ENCODE measurements at places on chromosomes 3 and 15. TPM values are rescaled to one million over a fixed set of nuclear protein-coding genes. Genes with fewer than 3 reads are reported as not detected.
A peak's percentile ranks its signal among the peaks of the same experiment; 100 is the strongest.

GRCh38 chr3:128319741-128320141 is 146.9 kb downstream of the DNAJB8 start:
- DNase-seq, result no peak

DNA sequence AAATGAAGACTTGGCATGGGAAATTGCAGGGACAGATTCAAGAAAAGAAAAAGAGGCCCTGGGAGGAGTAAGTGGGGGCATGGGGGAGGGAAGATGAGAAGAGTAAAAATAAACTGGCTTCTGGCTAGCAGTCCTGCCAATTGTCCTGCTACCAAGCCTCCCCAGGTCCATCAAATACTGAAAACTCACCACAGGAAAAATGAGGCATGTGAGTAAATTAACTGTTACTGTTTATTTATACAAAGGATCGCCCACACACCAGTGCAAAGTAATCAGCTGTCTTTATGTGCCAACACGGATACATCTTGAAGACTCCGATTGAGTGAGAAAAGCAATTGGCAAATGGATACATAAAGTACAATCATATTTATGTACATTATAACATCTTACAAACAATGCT is 10.7 kb upstream of the KLHL25 start:
- DNase-seq, result no peak

DNA sequence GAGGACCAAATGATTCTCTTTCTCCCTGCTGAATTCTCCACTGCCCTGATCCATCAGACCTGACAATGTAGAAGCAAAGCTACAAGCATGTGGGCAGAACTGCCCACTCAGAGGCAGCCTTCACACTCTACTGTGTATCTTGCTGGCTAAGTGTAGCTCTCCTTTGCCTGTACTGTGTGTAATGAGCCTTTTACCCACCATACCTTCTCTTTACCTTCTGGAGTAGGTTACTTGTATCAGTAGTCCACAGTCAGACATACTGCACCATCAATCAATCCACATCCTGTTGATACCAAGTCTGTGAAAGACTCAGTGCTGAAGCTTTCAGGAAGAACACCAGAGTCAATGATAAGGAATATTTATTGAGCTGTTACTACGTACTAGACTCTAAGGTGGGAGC is 440.7 kb upstream of the ARHGEF26 start:
- DNase-seq, result no peak

GRCh38 chr3:128083396-128083795 is 31.2 kb downstream of the SEC61A1 start:
- DNase-seq, result no peak

DNA sequence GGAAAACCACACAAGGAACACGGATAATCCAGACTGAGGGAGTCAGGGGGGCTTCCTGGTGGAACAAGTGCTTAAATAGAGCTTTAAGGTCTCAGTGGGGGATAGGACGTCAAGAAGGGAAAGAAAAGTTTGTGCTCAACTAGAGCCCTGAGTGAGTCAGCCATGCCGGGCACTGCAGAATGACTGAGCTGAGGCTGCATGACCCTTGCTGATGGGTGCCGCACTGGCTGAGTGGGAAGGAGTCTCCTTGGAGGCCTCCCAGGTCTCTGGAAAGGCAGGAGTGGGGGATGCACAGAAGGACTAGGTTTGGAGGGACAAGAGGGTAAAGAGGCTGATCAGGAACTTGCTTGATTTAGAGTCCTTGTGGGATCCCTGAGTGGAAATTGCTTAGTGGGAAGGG is 150.3 kb downstream of the RPLP1 start:
- DNase-seq, result no peak

- no peak for DNase-seq
Observed at GRCh38 chr3:150372722-150373121, 35.4 kb upstream of the TSC22D2 start.

GRCh38 chr3:49476563-49476962 is 6.5 kb downstream of the DAG1 start:
- DNase-seq, result no peak

- DNase-seq, result no peak
Observed at GRCh38 chr3:50436114-50436674, 67.2 kb downstream of the CACNA2D2 start.

DNA sequence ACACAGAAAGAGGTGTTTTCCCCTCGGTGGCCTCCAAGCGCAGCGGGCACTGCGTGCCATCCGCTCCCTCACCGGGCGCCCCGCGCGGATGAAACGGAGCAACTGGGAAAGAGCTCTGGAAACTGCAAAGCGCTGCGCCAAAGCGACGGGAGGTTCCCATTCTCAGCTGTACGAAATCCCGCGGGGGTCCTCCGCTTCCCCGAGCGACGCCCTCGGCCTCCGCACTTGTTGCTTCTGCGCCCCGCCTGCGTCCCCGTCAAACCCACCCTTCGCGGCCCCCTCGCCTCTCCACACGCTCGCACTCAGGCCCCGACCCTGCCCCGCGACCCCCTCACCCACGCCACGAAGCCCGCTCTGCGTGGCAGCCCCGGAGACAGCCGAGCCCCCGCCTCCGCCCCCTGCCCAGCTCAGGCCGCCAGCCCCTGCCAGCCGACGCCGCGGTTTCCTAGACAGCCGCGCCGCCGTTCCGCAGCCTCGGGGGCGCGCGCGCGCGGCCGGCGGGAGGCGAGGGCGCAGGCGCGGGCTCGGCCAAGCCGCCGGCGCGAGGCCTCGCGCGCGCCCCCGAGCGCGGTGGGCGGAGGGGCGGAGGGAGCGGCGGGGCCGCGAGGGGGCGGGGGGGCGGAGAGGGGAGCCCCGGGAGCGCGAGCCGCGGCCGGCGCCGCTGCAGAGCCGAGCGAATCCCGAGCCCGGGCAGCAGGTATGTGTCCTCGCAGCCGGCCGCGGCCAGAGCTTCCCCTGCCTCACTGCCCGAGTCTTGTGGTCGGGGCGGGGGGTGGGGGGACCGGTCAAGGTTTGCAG is at the start of gene TMEM266:
Gene TMEM266, plus strand, starts transcription at position 666 of the 798 bp plus-strand sequence. CDS start 74,279 bp downstream, outside the sequence.
- DNase-seq, result no peak

DNA sequence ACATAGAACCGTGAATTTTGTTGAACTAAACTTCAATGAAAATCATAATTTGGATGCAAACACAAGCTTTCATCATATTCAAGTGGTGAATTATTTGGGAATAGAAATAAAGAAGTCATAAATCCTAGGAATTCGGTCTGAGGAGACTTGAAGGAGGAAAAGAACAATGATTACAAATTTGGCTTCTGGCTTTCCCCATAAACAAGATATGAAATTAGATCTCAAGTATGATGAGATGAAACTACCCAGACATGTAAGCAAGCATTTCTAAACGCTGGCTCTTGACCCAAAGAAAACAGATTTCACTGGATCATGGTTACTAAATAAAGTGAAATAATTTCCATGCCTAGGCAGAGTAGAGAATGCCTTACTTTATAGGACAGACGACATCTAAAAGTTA is 146.9 kb upstream of the LRTM1 start:
- DNase-seq, result no peak

- peak; percentile 58 for DNase-seq
Observed at GRCh38 chr15:77118882-77119321, 48.0 kb upstream of the TSPAN3 start.

GRCh38 chr3:55569033-55569599 is 82.0 kb upstream of the WNT5A start:
- no peak for DNase-seq

GRCh38 chr3:114442246-114442645 is 148.4 kb downstream of the TIGIT start:
- no peak for DNase-seq

- no peak for DNase-seq
Observed at GRCh38 chr3:66021731-66022131, 17.0 kb downstream of the MAGI1 start.

DNA sequence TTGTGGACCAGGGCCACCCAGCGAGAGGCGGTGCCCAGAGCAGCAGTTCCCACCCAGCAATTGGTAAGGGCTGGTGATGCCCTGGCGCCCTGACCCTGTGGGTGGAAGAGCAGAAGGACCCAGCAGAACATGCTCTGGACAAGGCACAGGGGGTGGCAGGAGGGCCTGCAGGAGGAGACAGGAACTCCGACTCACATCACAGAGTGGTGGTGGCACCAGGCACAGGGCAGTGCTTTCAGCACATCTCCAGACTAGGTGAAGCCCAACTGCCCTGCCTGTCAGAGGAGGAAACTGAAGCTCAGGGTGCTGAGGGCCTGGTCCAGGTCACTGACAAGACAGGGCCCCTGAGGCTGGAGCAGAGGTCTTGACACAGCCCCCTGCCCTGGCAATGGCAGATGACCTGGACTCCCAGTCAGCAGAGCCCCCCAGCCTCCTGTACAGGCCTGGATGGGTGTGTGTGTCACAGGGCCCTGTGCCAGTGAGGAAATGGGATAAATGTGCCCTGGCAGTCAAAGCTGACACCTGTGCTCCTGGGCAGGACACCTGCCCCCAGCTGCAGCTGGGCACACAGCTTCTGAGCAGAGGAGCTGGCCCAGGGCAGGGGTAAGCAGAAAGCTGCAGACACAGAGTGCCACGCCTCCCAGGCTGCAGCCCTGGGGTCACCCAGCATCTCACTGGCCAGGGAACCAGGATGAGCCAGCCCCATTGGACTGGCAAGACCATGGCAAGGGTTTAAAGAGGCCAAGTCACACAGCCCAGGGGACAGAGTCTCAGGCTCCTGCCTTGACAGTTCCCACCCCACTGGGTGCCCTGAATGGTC is 11.4 kb downstream of the KLF15 start:
- DNase-seq, result no peak

DNA sequence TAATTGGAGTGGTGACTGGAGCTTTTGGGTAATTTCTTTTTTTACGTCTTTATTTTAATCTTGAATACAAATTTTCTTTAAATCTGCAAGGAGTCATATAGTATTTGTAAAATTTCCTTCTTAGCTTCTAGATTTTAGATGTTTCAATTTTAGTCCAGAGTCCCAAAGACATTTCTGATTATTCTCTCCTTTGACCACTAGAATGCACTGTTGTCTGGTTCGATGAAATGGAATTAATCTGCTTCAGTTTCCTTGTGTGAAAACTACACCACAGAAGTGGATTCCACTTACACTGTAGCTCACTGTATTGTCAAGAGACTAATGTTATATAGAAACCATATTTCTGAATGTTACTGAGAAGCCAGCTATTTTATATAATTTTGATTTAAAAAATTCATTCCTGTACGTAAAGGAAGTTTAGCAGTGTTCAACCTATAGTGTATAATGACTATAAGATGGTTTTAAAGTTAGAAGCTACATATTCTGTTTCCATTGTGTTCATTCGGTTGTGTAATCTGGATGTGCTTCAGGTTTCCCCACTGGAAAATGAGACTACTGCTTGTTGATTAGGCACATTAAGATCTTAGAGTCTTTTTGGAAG is 6.1 kb downstream of the GRAMD1C start:
- DNase-seq, result no peak

GRCh38 chr3:150292891-150293290 is 115.2 kb upstream of the TSC22D2 start:
- DNase-seq, result no peak

The DNAH12 gene
- total RNA-seq, result 0.12 TPM

DNA sequence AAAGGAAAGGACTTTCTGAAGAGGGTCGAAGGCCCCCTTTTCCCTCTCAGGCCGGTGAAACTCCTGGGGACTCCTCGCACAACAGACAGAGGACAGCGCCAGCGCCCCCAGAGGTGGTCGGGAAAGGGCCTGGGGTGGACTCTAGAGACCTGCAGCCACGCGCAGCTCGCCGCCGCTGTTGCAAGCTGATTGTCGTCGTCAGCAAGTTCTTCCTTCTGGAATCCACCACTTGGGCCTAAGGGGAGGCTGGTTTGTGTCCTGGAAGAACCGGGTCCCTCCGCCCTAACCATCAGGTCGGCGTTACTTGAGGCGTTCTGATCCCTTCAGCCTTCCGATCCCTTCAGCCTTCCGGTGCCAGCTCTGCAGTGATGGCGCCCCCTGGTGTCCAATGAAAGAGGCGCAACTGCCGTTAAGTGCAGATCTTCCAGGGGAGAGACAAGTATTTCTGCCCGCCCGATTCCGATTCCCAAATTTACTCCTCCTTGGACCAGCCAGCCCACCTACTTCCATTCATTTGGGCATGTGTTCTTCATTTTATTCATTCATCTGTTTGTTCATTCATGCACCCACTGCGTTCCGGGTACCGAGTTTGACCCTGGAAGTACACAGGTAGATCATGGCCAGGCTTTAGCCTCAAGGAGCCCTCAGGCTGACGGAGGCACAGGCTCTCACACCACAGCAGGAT is 77.2 kb upstream of the SLC6A11 start:
- peak; percentile 16 for DNase-seq

DNA sequence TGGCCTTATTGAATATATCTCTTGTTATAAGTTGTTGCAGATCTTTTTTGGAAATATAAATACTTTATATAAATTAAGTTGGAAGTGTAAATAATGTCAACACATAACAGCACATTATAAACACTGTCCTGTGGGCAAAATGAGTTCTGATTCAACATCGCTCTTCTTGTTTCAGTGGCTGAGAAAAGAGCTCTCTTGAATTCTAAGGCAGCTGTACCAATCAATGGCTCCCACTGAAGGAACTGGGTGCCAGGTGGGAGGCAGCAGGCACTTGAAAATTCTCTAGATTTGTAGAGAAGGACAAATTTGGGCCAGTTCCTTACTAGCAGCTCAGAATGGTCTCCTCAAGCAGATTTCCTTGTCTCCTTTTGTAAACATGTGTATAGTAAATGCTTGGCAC is 45.6 kb downstream of the CHST2 start:
- no peak for DNase-seq

DNA sequence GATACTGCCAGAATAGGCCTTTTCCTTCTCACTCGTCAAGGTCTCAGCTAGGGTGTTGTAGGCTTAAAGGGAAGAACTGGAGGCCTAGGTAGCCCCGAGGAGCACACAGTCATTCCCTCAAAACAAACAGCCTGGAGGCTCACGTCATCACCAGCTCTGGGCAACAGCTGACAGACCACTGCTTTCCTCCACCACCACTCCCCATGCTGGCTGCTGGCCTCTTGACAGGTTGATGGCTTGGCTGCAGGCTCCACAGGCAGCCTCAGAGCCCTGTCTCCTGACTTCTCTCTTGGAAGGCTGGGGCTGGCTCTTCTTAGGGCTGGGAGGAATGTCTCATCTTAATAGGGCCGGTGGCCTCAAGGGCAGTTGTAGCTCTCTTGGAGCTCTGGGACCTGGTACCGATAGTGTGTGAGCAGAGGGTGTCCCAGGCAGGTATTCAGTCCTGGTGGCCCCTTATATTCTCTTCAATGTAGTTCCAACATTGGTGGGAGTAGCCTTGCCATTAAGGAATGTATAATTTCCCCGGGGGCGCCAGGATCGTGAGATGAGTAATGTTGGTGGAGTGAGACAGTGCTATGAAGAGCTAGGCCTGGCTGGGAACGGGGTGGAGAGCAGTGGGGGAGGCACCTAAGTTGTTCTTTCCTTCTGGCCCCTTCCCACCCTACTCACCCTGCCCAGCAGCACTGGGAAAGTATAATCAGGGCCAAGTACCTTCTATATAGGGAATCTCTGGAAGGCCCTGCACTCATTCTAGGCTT is 6.1 kb upstream of the AP2M1 start:
- no peak for DNase-seq

DNA sequence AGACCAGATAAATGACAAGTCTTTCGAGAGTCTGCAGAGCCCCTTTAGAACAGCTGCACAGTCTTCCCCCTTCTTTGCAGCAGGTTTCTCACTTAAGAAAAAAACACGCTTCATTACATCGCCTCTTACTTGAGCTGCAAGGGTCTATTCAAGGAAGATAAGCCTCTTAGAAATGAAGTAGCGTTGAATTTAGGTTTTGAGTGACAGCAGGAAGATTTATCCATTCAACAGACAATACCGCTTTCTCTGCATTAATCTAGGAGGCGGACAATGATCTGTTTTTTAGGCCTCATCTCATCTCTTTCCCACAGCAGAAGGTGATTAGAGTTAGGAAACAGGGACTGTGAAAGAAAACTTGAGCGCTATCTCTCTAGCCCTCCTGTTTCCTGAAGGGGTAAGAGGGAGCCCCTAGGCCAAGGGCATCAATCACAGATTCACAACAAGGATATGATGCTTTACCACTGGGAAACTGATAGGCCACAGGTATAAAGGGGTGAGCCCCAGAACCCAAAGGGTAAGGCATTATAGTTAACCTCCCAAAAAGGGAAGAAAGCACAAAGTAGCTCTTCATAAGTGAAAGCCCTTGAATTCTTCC is 84.3 kb downstream of the MECOM start:
- no peak for DNase-seq
